ENCODE measurements at places on chromosomes 7 and 10. TPM values are rescaled to one million over a fixed set of nuclear protein-coding genes. Genes with fewer than 3 reads are reported as not detected.
A peak's percentile ranks its signal among the peaks of the same experiment; 100 is the strongest.

DNA sequence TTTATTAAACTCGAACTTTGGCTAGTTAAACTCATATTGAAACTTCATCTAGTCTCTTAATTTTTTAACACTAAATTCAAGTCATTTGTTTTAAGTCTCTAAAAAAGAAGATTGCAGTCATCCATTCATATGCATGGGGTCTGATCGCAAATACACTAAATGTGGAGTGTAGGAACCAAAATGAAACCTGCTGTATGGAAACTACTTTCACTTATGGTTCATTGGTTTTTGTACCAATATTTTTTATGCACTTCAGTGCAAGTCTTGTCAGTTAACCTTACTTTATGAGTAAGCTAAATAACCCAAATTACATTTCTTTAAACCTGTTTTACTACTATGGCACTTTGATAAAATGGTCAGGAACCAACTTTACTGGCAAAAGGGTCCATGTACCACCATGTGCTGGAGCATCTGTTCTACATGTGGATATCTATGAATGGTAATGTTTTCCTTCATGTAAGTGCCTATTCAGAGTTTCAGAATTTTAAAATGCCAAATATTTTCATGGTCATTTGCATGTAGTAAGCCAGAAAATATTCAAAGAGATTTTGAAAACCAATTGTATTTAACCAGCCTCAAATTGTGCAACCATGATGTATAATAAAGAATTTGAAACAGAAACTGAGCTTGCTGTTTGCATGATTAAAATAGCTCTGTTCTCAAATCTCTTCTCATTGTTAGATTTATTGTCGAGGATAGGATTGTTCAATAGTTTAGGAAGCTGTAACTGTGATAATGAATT is 7.6 kb upstream of the SUPV3L1 start:
- no peak for DNase-seq

GRCh38 chr7:30469303-30469702 is 9.3 kb downstream of the NOD1 start:
- DNase-seq = peak; percentile 46

Gene ASAH2
- total RNA-seq = 2.5 TPM

- DNase-seq = no peak
These were observed 47.9 kb downstream of the CSGALNACT2 start for GRCh38 chr10:43186150-43186549.

All from left lobe of liver (tissue), 2 donors.